Fibroblast of skin of right quadriceps (primary cell): ENCODE measurements at places on chromosomes 13 and 19.

DNA sequence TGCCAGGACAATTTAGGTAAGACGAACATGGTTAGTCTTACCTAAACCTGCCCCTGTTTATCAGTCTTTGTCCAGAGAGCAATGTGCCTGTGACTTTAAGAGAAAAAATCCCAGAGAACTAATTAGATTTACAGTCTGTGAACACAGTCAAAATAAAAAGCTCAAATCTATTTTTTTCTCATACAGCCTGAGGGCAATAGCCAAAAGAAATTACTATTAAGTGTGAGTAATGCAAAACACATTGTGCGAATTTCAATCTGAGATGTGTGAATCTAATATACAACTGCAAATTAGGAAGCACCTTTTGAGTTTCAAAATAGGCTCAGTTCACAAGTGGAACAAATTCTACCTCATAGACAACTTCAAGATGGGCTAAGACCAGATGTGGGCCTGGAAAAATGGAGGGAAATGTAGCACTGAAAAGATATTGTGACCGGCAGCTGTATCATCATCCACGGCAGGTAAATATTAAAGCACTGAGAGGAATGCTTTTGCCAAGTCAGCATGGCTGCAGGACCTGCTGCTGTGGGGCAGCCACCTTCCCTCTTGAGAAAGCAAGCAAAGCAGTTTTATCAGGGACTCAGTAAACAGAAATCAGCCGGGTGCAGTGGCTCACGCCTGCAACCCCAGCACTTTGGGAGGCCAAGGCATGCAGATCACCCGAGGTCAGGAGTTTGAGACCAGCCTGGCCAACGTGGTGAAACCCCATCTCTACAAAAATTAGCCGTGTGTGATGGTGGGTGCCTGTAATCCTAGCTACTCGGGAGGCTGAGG is 114.8 kb downstream of the KATNAL1 start:
- no peak for DNase-seq

DNA sequence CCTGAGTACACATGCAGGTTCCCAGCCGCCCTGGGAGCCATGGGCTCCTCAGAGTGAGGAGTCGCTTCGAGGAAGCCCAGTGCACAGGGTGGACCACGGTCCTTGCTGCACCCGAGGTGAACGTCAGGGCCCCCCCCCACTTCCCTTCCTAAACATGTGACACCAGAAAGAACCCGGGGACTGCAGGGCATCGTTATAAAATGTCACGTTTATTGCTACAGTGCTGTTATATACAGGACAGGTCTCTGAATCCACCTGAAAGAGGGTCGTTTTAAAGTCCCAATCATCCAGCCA is 3.8 kb upstream of the UQCR11 start:
- DNase-seq, result no peak

- DNase-seq, result no peak
Observed at GRCh38 chr19:55504981-55505380, 16.7 kb downstream of the SSC5D start.

DNA sequence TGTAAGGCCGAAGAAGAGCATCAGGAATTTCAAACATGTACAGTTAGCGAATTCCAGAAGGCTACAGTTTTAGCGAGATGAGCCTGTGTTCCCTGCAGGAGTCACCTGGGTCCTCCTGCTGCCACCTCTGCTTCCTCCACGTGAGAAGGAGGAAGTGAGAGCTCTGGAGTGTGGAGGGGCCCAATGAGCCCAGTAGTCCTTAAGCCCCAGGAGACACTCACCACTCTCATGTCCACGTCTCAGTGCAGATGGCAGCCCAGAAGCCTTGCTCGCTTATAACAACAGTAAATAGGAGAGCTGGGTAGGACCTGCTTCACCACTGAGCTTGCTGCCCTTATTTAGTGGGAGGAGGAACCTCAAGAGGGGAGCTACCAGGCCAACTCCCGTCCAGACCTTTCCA is 44.3 kb downstream of the SERP2 start:
- DNase-seq, result no peak

DNA sequence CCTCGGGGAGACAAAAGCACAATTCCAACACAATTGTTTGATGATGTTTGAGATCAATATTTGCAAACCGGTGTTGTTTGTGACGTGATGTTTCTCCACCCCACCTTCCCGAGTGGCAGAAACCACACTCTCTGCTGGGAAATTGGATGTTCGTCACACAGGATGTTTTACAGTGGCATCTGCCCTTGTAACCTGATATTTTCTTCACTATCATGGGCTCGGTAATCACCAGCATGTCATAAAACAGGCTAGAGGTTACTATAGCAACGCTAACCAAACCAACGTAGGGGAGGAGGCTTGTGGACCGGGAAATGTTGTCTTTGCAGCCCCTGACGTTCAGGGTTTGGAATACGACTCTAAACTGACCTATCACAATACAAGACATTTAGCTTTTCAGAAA is 454.5 kb downstream of the IRS2 start:
- peak; percentile 87 for DNase-seq
